ENCODE measurements at places on chromosomes 2 and 18. TPM values are rescaled to one million over a fixed set of nuclear protein-coding genes. Genes with fewer than 3 reads are reported as not detected.

GRCh38 chr2:7969756-7970515 lies 711.9 kb upstream of the ID2 start:
- no peak for DNase-seq

LBX2 gene
- 0.30 TPM for total RNA-seq

CD226 gene
- total RNA-seq, result 95.7 TPM

DNA sequence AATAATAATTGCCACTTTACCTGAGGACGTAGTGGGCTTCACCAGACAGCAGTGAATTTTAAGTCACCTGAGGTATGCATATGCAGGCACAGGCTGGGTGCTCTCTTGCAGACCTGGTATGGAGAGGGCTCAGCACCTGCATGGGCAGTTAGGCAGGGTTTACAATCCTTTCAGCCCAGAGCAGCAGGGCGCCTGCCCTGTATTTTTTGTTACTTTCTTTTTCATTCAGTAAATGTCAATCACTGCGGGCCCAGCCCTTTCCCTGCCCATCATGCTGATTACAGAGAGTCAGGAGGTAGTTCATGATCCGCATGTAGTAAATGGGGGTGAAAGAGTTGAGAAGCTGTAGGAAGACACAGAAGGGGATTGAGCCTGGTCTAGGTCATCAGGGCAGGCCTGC lies 147.0 kb upstream of the ALPP start:
- DNase-seq, result no peak

GRCh38 chr2:200373231-200373630 lies 66.7 kb downstream of the SPATS2L start:
- no peak for DNase-seq

VSNL1 gene
- total RNA-seq, result not detected

GRCh38 chr2:9944330-9944758 lies 7.1 kb upstream of the GRHL1 start:
- DNase-seq, result no peak

- no peak for DNase-seq
These were observed 113.4 kb upstream of the AQP4 start for GRCh38 chr18:26978812-26979341.

- DNase-seq, result no peak
These were observed 81.7 kb downstream of the SPRED2 start for GRCh38 chr2:65350651-65351056.

GRCh38 chr18:77067291-77068061 lies 65.1 kb downstream of the MBP start:
- DNase-seq, result peak; percentile 62

CFC1 gene
- total RNA-seq, result not detected

- no peak for DNase-seq
These were observed 2.8 kb downstream of the SH3BP4 start for GRCh38 chr2:234954551-234954992.

NAB1 gene
- total RNA-seq, result 30.7 TPM

ST6GAL2 gene
- total RNA-seq, result not detected

CPLX4 gene
- not detected for total RNA-seq

Data from CD4-positive, alpha-beta memory T cell (primary cell).